ENCODE measurements at places on chromosomes 12 and 14.

DNA sequence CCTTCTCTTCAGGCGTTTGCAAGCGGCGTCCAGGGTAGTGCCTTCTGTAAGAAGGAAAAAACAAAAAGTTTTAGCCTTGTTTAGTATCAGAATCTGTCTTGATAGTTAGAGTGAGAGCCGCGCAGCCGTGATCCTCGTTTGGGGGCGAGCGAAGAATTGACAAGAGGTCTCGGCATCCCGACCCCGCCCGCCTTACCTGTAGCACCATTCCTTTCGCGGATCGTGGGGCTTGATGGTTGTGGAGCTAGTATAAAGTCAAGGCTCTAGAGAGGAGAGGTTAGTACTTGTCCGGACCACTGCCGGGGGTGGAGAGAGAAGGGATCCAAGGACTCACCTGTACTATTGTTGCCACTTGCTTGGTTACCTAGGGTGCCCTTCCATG is 494 bp downstream of the TMTC3 start:
- peak; percentile 2 for DNase-seq

- no peak for DNase-seq
Measured at GRCh38 chr12:80777587-80777986, 60.9 kb downstream of the MYF5 start.

- no peak for DNase-seq
Measured at GRCh38 chr14:70514168-70515069, 20.4 kb downstream of the ADAM20 start.

GRCh38 chr12:49762468-49762847 is 21.1 kb downstream of the TMBIM6 start:
- no peak for DNase-seq

DNA sequence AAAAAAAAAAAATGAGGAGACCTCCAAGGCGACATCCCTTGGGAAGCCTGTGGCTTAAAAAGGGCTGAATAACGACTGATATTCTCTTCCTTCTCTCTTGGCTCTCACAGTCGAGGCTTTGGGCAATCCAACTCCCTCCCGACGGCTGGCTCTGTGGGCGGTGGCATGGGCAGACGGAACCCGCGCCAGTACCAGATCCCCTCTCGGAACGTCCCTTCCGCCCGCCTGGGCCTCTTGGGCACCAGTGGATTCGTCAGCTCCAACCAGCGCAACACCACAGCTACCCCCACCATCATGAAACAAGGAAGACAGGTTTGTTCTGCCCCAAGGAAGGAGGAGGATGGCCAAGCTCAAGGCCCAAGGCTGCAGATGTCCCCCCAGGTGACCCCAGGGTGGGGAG is 127.8 kb downstream of the GCH1 start:
- DNase-seq, result no peak

DNA sequence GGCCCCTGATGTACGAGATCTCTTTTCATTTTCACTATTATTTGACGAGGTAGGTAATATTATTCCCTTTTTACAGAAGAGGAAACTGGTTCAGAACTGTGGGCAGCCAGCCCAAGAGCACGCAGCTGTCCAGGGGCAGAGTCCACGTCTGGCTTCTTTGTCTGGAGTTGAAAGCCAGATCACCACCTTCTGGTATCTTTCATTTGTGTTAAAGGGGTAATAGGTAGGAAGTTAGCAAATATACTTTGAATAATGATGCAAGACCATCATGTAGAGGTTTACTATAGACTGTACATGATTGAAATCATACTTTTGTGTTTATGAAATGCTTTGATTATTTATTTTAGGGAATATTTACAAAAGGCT is 144.1 kb upstream of the AMIGO2 start:
- no peak for DNase-seq

GRCh38 chr12:94589591-94590001 is 60.8 kb downstream of the TMCC3 start:
- no peak for DNase-seq

DNA sequence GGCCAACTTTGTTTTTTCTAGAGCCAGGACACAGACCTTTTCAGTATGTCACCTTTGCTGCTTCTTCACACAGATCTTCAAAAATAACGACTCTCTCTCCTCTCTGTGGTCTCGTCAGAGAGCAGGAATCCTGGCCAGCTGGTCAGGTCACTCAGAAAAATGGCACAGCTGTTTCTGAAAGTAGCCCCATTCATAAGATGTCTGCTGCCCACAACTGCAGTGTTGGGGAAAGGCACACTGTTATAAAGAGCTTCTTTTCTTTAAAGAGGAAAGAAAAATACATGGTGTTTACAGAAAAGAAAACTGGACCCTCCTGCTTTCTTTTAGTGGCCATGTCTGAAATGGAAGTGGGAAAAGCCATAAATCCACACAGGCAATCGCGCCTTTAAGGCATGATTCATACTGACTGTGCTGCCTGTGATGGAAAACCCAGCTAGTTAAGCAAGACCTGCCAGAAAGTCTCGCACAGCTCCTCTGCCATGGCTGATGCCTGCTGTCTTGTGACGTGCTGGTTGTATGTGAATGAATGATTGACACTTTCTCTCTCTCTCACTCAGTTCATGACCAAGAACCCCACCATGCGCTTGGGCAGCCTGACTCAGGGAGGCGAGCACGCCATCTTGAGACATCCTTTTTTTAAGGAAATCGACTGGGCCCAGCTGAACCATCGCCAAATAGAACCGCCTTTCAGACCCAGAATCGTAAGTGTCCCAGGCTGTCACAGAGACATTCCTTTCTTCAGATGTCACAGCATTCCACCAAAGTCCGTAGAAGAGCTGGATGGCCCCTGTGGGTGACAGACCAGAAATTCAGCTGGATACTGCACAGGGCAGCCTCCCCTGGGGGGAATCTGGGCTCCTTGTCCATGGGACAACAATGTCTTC is 147.9 kb upstream of the HIF1A start:
- no peak for DNase-seq

- no peak for DNase-seq
Measured at GRCh38 chr14:68950111-68950510, 29.0 kb downstream of the ACTN1 start.

DNA sequence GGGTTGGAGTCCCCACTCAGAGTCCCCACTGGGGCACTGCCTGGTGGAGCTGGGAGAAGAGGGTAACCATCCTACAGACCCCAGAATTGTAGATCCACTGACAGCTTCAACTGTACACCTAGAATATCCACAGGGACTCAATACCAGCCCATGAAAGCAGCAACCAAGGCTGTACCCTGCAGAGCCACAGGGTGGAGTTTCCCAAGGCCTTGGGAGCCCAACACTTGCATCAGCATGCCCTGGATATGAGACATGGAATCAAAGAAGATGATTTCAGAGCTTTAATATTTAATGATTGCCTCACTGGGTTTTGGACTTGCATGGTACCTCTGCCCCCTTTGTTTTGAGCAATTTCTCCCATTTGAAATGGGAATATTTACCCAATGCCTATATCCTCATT is 80.4 kb downstream of the RASSF9 start:
- DNase-seq, result no peak

DNA sequence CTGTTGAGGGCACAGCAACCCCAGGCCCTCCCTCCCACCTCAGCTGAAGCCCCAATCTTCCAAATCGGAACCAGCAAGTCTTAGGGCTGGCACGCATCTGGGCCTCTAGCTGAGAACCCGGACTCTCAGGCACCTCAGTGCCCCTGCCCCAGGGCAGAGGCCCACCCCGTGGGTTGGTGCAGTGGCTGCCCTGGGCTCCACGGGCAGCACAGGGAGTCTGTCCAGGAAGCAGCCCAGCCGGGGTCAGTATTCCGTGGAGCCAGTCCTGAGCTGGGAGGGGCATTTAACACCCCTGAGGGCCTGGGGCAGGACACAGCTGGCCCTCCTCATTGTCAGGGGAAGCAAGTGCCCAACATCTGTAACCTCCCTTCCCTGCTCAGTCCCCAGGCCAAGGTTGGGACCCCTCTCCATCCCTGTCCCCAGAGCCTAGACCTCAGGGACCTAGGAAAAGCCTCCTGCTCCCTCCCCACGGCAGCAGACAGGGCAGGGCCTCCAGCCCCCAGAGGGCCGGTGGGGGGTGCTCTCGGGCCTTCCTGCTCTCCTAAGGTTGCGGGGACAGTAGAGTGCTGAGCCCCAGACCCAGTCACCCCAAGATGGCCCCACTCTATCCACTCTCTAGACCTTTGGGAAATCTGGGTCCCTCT is 36.5 kb downstream of the SLC6A12 start:
- no peak for DNase-seq

DNA sequence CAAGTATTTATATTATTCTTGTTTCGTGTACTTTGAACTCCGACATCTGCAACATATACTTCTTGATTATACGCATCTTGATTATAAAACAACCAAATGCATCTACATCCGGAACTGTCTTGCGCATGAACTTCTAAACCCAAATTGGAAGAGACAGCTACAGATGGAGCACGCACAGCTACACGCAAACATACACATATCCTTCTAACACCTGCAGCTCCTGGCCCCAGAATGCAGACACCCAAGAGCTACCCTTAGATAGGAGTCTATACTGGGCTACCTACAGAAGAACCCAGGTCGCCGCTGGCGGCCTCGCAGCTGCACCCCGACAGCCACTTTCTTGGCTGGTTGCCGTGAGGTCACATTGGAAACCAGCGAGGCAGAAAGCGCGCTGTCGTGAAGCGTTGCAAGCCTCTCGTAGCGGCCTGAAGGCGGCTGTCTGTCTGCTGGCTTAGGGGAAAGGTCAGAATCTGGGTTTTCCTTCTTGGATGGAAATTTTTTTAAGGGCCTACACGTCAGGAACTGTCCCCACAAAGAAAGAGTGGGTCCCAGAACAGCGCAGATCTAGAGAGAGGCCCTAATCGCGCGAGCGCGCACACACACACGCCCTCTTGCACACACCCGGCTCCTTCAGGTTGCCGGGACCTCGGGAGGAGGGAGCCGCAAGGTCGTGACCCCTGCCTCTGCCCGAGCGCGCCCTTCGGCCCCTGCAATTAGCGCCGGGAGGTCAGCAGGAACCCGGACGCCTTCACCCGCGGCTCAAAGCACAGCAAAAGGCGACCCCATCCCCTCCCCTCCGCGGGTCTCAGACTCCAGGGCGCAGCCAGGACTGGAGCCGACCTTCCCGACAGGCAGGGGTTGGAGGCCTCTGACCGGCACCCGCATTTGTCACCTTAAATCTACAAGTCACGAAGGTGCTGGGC is 17.0 kb downstream of the TBX3 start:
- DNase-seq, result no peak

GRCh38 chr14:69667938-69668335 is 56.5 kb downstream of the SUSD6 start:
- DNase-seq, result no peak

DNA sequence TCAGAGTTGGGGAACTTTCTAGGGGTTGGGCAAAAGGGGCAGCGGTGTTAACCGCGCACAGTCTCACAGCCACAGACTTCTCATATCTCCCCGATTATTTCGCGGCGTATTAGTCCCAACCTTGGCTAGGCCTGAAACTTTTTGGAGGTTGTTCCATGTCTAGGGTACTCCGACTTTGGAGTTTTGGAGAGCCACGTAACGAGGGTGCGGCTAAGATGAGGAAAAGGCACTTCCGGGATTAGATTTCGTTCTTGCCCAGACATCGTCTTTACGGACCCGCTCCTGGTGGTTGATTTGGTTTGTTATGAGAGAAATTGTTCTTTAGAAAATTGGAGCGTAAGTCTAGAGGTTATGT is 513 bp downstream of the CCNK start:
- DNase-seq, result no peak

GRCh38 chr12:57850854-57851430 is 4.4 kb upstream of the CTDSP2 start:
- no peak for DNase-seq

All from activated T-helper 1 cell treated with anti-CD3 and anti-CD28 coated beads, Interleukin-2, amount 50 U/mL, for 16 hours (primary cell).